Gastrocnemius medialis (tissue), 4 donors: ENCODE measurements at places on chromosomes 6 and 20. TPM values are rescaled to one million over a fixed set of nuclear protein-coding genes. Genes with fewer than 3 reads are reported as not detected.

GRCh38 chr6:154969796-154970195, 25.3 kb upstream of the TIAM2 start:
- no peaks in the 10 kb centered on the region for H3K4me1 ChIP-seq
- no peaks in the 10 kb centered on the region for H3K27me3 ChIP-seq
- no peak overlapping the region for H3K27ac ChIP-seq
- no peak overlapping the region for H3K4me3 ChIP-seq
- no peaks in the 10 kb centered on the region for H3K36me3 ChIP-seq

GRCh38 chr6:36999751-37000125, 5.7 kb upstream of the FGD2 start:
- H3K4me3 ChIP-seq, result no peak overlapping the region
- no peaks in the 10 kb centered on the region for H3K27me3 ChIP-seq
- no peak for DNase-seq
- H3K4me1 ChIP-seq, result peaks cover 25% of the 10 kb centered on the region
- H3K36me3 ChIP-seq, result no peaks in the 10 kb centered on the region

DNA sequence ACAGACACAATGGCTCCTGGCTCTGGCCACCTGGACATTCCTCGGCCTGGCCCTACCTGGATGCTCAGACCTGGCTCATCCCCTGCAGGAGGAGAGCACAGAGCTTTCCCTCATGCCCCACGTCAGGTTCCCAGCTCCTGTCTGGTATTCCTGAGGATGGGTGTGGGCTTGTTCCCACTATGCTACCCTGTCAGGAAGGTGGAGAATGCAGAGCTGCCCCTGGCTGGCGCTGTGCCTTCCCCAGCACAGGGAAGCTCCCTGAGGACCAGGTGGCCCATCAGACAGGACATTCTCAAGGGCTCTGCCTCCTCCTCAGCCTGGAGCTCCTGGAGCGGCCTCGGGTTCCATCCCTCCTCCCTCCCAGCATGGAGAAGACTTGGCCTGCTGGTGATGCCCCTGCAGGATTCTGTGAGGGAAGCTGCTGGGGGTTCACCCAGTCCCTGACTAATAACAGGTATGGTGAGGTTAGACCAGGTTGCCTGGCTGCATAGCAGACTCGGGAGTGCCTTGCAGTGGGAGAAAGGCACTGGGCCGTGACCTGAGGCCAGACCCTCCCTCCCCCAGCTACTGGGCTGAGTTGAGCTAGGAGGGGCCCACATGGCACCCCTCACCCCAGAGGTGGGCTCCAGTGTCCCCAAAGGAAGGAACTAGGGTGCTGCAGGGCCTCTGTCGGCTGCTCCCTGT, 156.0 kb upstream of the MLN start:
- H3K4me1 ChIP-seq, result no peaks in the 10 kb centered on the region
- H3K27me3 ChIP-seq, result peaks cover 10% of the 10 kb centered on the region
- H3K36me3 ChIP-seq, result no peaks in the 10 kb centered on the region

GRCh38 chr6:5270093-5270680, 8.9 kb downstream of the FARS2 start:
- no peak overlapping the region for H3K27ac ChIP-seq
- H3K36me3 ChIP-seq, result no peaks in the 10 kb centered on the region
- no peaks in the 10 kb centered on the region for H3K27me3 ChIP-seq
- no peaks in the 10 kb centered on the region for H3K4me1 ChIP-seq
- no peak overlapping the region for H3K4me3 ChIP-seq
- no peak for DNase-seq

DNA sequence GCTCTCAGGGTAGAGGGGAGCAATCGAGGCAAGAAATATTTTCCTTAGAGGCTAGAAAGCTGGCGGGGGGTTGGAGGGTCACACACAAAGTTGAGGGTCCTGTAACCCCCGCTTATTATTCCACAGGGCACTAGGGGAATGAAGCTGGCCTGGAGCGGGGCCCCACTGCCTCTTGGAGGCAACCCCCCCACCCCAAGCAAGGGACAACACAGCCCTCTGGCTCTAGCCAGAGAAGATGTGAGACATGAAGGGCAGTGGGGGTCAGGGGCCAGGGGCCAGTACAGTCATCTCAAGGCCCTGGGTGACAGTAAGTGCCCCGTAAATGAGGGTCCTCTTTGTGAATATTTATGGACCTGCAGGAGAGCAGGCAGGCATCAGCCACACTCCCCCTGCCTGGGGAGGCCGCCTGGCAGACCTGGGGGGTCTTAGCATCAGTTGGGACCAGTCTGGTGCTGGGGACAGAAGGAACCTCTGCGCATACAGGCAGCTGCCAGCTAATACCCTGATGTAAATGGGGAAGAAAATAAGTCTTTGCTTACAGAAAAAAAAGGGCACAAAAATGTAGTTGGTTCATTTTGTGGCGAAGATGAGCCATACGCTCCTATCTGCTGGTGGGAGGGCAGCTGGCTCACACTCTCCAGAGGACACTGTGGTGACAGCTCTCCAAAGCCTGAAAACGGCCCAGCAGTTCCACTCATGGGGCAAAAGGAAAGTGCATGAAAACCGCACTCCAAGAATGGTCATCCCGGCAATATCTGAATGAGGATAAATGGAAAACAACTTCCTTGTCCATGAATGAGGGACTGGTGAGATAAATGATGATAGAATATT, 21.9 kb downstream of the SPATA2 start:
- no peak overlapping the region for H3K27ac ChIP-seq
- no peak for DNase-seq
- no peaks in the 10 kb centered on the region for H3K27me3 ChIP-seq

Gene GNAS-AS1
- not detected for total RNA-seq
